Hindlimb muscle (tissue), 1 donor: ENCODE measurements at places on chromosomes 7 and 10. TPM values are rescaled to one million over a fixed set of nuclear protein-coding genes. Genes with fewer than 3 reads are reported as not detected.
A peak's percentile ranks its signal among the peaks of the same experiment; 100 is the strongest.

DNA sequence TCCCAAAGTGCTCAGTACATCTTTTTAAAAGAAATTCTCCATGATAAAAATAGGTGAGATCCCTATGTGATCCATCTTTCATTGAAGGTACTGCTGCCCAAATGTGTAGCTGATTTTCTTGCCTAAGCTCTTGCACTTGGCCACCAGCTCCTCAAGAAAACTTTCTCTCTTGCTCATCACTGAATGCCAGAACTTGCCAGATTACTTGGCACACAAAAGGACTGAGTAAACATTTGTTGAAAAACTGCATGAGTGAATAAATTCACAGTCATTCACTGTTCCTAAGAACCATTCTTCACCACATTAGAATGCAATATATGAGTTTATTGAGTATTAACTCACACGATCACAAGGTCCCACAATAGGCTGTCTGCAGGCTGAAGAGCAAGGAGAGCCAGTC lies 99.9 kb downstream of the TRIL start:
- DNase-seq: no peak

- DNase-seq: peak; percentile 8
Measured at GRCh38 chr7:22821702-22822485, 755 bp downstream of the TOMM7 start.

The OR13A1 gene
- polyA plus RNA-seq: not detected

The PTPN12 gene
- 56.4 TPM for polyA plus RNA-seq

DNA sequence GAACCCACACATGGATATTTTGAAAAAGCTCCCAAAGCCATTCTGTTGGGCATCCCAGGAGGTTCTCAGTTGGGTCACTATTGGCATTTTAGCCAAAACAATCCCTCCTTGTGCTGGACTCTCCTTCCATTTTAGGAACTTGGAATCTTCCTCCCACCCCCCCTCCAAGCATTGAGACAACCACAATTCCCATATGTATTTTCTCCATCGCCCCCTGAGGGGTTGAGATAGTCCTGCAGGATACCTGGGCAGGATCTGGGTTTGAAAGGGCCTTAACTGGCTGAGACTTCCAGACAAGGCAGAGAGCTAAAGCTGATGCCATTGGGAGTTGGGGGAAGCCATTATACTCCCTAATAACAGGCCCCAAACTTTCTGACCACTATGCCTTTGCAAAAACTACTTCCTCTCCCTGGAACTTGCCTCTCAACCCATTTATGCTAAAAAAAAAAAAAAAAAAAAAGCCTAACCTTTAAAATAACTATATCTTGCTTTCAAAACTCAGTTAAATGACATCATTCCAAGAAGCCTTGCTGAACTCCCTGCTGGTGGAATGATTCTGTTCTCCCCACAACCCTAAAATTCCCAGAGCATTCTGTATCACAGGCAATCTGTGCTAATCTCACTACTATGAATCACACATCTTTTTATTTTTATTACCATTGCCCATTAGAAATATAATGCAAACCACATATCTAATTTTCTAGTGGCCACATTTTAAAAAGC lies 77.5 kb upstream of the PDE1C start:
- no peak for DNase-seq

GRCh38 chr7:158582089-158582456 lies 5.5 kb downstream of the PTPRN2 start:
- no peak for DNase-seq

DNA sequence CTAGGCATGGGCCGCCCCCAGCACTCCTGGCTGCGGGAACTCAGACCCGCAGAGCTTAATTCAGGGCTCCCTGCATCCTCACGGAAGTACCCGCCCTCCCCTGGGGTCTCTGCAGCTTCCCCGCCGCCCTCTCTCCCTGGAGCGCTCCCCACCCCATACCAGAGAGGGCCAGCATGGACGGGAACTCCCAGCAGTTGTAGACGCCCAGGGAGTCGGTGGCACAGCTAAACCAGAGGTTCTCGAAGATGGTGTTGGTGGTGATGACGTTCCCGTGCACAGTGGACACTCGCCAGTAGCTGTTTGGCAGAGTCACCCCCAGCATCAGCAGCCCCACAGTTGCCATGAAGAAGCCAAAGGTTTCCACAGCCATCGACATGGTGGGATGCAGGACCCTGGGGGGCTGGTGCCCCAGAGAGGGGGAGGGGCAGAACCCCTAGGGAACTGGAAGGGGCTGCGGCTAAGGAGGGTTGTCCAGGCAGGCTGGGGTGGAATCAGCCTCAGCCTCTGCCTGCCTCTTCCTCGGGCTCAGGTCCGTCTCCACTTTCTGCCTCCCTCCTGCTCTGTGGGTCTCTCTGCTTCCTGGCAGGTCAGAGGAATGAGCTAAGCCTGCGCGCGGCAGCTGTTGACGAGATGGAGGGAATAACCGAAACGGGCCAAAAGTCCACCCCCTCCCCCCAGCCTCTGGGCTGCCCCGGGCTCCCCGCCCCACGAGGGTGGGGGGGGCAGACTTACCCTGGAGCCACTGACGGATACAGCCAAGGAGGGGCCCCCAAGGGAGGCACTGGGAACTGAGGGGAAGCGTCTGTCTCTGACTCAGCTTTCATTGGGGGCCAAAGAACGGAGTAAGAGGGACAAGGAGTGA lies at the start of gene CLDN15:
Gene CLDN15 (minus strand): TSS at position 597 of the 862 bp plus-strand sequence. CDS start 221 bp downstream, at position 376.
- DNase-seq: peak; percentile 71

The PAPOLB gene
- polyA plus RNA-seq: 0.04 TPM

The LLCFC1 gene
- 0.26 TPM for polyA plus RNA-seq

- DNase-seq: no peak
Measured at GRCh38 chr10:61774031-61774430, 111.3 kb downstream of the CABCOCO1 start.

The FKBP9 gene
- polyA plus RNA-seq: 132 TPM

GRCh38 chr10:113704637-113705343 lies 25.1 kb downstream of the CASP7 start:
- peak; percentile 26 for DNase-seq

GRCh38 chr10:10418387-10418786 lies 599.3 kb upstream of the CELF2 start:
- no peak for DNase-seq

DNA sequence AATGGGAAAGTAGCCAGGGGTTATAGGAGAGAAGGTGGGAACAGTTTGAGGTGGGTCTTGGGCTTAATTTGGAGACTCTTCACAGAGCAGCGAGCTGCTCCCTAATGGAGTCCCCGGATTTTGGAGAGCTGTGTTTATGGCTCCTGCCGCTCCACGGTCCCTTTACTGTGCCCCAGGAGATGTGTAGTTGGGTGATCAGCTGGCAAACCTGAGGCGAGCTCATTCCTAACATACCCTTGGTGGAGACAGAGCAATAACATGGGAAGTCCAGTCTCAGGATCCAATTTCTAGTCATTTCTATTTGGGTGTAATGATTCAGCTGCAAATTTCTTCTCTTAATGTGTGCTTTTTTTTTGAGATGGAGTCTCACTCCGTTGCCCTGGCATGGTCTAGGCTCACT lies 1.5 kb downstream of the GARIN1A start:
- no peak for DNase-seq

DNA sequence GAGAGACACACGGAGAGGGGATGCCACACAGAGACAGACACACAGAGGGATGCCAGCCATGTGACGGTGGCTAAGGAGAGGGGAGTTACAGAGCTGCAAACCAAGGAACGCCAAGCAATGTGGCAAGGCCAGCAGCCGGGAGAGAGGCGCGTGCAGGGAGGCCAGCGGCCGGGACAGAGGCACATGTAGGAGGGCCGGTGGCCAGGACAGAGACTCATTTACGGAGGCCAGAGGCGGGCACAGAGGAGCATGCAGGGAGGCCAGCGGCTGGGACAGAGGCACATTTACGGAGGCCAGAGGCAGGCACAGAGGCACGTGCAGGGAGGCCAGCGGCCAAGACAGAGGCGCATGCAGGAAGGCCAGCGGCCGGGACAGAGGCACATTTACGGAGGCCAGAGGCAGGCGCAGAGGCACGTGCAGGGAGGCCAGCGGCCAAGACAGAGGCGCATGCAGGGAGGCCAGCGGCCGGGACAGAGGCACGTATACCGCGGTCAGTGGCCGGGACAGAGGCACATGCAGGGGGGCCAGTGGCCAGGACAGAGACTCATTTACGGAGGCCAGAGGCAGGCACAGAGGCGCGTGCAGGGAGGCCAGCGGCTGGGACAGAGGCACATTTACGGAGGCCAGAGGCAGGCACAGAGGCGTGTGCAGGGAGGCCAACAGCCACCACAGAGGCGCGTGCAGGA lies 40.4 kb downstream of the INSIG1 start:
- no peak for DNase-seq

DNA sequence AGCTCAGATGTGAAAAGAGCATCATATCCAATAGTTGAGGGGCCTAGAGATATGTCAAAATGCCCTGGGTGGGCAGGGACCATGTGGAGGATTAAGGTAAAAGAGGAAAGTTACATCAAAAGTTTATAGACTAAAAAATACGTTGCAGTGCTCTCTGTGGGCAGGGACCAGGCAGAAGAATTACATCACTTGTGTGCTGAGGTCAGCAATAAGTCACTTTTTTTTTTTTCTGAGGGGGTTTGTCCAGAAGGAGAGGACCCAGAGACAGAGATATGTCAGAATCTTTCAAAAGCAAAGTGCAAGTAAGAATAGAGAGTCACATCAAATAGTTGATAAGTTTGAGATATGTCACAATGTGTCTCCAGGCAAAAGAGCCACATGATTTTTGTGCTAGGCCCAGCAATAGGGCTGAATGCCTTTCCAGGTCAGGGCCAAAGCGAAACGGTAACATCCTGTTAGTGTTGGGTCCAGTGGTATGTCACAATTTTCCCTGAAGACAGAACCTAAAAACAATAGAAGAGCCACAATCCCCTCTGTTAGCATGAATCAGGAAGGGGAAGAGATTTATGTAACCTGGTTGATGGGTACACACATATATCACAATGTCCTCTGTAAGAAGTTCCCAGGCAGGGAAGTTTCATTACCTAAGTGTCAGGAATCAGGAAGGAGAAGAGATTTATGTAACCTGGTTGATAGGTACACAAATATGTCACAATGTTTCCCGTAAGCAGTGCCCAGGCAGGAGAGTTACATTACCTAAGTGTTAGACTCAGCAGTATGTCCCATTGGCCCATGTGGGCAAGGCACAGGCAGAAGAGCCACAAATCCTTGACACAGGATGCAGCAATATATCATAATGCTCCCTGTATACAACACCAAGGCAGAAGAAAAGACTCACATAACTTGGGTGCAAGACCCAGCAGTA lies 28.1 kb upstream of the ZNF107 start:
- DNase-seq: no peak

The RAMP3 gene
- polyA plus RNA-seq: 5.6 TPM

DNA sequence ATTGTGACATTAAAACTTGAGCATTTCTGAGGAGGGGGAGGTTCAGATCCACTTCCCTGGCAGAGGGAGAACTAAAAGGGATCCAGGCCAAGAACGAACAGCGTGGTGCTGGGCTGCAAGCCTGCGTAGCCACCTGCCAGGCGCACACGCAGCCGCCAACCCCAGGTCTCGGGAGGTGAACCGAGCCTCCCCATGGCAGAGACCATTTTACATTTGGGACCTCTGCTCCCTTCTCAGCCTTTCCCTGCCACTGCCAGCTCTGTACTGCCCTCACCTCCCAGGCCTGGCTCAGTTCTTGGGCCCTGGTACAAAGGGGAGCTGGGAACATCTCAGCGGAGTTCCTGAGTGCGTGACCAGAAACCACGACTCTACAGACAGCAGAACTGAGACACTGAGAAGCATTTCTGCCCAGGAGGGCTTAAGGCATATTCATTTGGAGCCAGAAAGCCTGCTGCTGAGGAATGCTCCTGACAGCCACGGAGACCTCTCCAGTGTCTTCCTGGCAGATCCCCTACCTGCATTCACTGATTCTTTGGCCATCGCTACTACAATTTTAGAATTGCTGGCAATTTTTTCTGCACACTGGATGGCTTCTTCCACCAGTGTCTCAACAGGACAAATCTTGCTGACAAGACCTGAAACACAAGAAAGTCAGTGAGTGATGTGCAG lies 7.6 kb downstream of the ECHS1 start:
- no peak for DNase-seq

DNA sequence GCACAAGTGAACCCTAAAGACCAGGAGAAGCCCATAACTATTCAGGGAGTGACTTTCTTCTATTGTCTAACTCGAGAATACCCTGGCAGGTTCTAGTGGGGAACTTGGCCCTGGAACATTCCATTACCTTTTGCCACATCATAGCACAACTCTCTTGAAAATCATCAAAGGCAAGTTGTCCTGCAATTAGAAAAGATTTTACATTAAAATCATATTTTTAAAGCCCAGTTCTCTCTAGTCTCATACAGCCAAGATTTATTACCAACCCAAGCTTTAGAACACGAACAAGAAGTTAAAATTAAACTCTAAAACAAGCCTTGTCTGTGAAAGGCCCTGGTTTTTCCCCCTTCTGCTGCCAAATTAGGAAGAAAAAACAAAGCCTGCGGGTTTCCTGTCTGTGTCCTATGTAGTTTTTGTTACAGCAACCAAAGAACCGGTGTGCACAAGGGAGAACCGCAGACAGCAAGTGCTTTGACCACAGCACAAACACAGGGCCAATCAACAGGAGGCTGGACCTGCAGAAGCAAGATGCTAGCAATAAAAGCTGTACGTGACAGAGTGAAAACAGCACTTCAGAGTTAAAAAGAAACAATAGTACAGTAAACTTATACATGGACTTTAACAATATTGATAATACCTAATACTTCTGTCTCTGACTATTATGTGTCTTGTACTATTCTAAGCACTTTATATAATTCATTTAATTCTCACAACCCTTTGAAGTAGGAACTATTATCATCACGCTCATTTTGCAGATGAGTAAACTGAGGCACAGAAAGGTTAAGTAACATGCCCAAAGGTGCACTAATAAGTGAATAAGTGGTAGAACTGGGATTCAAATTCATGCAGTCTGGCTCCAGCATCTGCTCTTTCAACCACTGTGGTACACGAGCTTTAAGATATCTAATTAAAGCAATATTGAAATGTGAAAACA lies 65.8 kb downstream of the STK17A start:
- DNase-seq: peak; percentile 13

- DNase-seq: peak; percentile 9
Measured at GRCh38 chr7:43164757-43165156, 52.3 kb downstream of the HECW1 start.

- no peak for DNase-seq
Measured at GRCh38 chr7:117210397-117210796, 112.5 kb downstream of the WNT2 start.

DNA sequence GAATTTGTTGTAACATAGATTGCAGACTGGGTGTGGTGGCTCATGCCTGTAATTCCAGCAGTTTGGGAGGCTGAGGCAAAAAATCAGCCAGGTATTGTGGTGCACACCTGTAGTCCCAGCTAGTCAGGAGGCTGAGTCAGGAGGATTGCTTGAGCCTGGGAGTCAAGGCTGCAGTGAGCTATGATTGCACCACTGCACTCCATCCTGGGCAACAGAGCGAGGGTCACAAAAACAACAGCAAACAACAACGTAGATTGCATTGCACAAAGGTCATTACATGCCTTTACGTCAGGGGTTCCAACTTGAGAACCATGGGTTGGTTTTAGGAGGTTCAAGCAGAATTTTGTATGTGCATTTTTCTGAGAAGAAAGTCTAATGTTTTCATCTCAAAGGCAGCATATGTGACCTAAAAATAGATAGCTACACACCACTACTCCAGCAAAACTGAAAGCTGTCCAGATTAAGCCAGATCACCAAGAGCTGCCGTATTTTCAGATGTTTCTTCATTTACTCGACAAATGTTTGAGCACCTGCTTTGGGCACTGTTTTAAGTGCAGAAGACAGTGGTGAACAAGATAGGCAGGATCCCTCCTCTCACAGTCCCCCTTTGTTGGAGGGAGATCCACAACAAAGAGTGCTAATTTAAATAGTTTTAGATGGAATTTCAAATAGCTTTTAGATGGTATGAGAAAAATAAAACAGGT lies 28.3 kb upstream of the CYP26C1 start:
- DNase-seq: no peak

The MYOZ1 gene
- polyA plus RNA-seq: 768 TPM

The TLL2 gene
- 0.72 TPM for polyA plus RNA-seq

- no peak for DNase-seq
Measured at GRCh38 chr7:22863156-22863899, 40.7 kb upstream of the TOMM7 start.
